Stimulated activated CD4-positive, alpha-beta T cell treated with anti-CD3 and anti-CD28 coated beads, TNF-alpha, amount 100 ng/mL, for 1 hour (primary cell): ENCODE measurements at places on chromosomes 4 and X.

DNA sequence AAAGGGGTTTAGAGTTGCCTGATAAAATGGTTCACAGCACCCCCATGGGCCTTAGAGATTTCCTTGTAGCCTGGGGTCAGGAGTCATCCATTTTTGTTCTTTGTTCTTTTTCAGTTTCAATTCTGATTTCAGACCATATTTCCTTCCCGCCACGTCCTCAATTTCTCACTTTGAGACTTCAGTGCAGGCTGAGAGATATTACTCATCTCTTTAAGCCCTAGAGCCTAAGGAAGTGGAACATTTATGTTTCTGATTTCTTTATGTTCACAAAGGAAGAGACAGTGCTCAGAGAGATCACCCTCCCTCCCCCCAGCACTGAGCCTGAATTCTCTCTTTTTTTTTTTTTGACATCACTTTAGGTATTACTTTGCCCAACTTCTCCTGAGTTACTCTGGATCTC is 56.3 kb downstream of the MSN start:
- DNase-seq, result no peak

DNA sequence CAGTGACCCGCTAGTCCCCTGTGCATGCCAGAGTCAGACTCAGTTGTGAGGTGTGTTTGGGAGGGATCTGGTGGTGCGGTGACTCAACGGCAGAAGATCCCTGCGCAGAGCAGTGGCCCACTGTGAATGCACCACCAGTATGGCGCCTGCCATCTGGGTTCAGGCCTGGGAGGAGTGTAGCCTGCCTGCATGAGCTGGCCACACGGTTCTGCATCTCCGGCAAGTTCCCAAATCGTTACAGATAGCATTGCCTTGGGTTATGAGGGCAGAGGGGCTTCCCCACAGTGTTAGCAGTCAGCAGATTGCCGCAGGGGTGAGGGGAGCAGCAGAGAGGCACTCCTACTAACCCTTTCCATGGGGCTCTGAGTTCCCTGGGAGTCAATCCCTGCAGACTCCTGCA is 629.6 kb downstream of the TLL1 start:
- DNase-seq, result no peak

DNA sequence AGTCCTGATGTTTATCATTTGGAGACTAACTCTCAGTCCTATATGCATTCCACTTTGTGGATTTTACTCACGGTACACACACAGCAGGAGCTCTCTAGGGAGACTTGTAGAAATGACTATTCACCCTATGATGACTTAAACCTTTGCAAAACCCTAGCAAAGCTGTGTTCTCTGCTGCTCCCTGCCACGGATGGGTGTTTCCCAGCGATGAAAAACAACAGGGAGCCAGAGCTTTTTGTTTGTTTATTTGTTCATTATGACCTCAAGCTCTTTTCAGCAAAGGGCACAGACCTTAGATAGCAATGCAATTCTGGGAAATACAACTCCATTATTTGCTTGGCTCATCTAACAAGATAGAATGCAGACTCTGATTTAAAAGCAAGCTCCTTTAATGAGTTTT is 156.6 kb downstream of the GRIA3 start:
- DNase-seq, result no peak

DNA sequence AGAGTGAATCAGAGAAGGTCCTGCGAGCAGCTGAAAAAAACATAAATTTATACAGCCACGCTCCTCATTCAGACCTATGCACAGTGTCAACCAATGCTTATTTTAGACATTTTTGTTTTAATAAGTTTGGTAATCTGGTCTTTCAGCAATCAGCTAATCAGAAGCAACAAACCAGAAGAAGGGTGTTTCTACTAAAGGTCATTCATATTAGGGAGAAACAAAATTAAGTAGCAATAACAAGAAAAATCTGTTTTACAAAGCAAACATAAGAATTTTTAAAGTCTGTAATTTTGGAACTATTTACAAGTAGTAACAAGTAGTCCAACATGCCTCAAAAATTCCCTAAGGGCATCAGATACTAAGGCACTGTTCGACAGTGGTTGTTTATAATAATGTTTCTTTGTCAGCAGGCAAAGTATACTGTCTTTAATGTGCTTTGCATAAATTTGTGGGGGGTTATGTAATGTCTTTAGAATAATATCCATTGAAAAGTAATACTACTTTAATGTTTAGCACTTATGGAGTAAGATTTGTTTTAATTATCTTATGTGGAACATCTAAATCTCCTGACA is 82.8 kb downstream of the PHOX2B start:
- no peak for DNase-seq

DNA sequence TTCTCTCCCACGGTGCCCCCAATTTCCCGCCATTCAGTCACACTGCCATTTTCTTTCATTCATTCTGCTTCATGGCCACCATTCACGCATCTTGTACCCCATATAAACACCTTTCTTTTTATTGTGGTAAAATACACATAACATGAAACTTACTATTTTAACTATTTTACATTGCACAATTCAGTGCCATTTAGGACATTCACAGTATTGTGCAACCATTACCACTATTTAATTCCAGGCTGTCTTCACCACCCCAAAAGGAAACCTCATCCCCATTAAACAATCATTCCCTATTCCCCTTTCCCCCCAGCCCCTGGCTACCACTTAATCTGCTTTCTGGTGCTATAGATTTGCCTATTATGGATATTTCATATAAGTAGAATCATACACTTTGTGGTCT is 15.9 kb downstream of the SPACA5 start:
- no peak for DNase-seq

DNA sequence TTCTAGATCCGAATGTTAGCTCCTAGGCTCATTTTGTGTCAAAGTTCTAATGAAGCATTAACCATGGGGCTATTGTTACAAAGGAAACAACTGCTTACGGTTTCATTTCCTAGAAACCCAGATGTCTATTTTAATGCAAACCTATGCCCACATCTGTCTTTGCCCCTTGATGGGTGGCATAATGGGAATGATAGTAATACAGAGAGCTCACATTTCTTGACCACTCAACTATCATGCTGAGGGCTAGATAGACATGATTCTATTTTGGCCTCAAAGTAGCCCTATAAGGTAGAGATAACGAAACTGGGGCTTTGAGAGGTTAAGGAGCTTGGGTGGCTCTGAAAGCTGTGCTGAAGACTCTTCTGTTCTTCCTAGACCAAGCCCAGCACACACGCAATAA is 1.9 kb downstream of the TLR7 start:
- no peak for DNase-seq

- no peak for DNase-seq
Measured at GRCh38 chr4:96642490-96642889, 802.6 kb downstream of the PDHA2 start.
